NCI-H446 treated with DMSO at 0.1 percent for 48 hours (cell line): ENCODE measurements at places on chromosomes 12 and 14.

GRCh38 chr12:123269395-123269892 is 2.2 kb downstream of the CDK2AP1 start:
- peak; percentile 88 for DNase-seq

DNA sequence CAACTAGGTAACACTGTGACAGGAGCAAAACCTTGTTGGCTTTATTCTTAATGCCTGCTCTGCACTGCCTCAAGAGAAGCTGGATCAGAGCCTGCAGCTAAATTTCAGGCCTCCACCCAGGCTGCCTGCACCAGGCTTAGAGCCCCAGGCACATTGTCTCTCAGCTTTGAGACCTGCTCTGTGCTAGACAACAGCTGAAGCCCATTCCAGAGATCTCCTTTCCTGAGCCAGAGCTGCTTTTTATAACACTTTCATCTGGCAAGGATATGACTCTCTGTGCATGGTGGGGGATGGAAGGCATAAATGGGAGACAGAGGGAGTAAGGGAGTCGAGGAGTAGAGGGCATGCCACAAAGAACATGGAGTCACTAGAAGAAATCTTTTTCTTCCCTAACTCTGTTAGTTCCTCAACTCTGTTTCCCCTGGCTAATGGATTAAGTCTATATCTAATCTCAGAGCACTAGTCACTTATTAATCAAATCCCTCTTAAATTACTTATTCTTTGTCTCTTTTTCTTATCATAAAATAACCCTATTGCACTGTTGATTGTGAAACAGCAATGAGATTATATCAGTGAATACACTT is 27.1 kb upstream of the LUM start:
- DNase-seq: no peak

DNA sequence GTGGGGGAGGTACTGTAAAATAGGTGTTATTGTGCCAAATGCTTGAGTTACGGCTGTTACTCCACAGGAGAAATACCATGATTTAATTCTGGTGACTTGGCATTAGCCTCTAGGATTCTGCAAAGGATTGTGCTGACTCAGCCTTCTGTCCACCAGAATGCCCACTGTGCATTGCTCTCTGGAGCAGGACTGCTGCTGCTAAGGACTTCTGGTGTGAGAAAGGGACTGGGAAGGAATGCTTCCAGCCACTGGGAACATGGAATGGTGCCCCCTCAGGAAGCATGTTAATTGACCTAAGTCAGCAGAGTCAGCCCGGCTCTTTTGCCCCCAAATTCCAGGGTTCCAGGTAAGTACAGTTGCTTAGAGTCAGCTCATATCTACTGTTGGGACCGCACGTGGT is 32.9 kb downstream of the ZFHX2 start:
- DNase-seq: peak; percentile 3

DNA sequence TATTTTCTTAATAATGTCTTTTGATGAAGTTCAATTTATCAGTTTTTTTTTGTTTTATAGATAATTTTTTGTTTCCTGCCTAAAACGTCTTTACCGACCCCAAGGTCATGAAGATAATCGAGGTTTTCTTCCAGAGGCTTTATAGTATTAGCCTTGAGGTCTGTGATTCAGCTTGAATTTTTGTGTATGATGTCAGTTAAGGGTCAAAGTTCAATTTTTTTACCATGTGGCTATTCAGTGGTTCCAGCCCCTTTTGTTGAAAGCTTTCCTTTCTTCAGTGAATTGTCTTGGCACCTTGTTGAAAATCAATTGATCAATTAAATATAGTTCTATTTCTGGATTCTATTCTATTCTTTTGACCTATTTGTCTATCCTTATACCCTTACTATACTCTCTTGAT is 3.2 kb upstream of the MGST1 start:
- no peak for DNase-seq

GRCh38 chr14:21098892-21099595 is 589 bp upstream of the ZNF219 start:
- no peak for DNase-seq

DNA sequence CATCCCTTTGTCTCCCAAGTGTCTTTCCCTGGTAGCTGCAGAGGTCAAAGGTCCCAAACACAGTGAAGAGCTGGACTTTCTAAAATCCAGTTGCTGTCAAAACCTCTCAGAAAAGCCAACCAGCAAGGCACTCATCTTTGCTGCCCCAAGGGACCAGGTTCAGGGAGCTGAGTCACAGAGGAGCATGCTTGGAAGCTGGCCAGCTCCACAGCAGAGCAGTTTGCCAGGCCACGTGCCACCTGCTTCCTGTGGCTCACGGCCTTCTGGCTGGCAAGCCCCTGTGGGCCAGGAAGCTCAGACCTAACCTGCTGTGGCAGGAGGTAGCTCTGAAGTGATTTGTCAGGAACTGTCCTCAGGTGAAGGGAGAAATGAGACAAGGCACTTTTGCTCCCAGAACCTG is 3.6 kb downstream of the ISCU start:
- DNase-seq: peak; percentile 57

DNA sequence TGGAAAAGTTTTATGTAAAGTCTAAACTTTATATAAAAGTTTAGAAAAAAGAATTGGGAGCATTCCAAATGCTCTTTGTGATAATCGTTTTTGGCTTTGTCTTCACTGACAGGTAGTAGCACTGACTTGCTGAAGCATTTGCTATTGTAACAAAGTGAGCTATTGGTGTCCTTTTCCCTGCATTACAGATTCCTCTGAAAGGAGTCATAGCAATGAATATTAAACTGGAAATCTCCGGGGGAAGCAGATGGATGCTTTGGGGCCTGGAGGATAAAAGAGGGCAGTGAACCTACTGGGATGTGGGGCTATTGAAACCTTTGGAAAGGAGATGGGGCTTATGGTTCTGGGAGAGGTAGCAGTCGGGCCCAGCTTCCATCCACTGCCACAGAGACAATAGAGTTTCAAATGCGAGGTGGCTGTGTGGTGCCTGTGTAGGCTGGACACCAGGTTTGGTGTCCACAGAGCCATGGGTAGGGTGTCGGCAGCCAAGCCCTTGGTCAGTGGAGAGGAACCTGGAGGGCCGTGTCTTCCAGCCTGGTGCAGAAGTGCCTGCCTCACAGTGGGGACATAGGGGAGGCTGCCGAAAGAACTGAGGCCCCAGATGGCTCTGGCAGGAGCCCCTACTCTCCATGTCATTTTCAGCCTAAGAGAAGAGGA is 10.1 kb downstream of the GSG1 start:
- no peak for DNase-seq

DNA sequence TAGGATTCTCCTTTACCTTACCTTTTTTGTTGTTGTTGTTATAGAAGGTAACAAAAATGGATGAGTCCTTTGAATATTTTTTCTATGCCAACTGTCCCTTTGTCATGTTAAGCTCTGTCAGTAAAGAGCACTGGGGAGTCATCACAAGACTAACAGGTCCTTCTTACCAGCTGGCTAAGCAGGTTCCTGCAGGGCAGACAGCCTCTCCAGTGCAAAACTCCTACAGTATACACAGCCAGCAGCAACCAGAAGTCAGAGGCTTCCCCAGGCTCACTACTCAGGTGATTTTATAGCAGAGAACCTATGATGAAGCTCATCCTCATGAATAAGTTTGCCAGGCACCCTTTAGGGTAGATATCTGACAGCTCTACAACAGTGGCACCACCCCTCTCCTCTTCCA is 271.1 kb downstream of the RERGL start:
- no peak for DNase-seq

DNA sequence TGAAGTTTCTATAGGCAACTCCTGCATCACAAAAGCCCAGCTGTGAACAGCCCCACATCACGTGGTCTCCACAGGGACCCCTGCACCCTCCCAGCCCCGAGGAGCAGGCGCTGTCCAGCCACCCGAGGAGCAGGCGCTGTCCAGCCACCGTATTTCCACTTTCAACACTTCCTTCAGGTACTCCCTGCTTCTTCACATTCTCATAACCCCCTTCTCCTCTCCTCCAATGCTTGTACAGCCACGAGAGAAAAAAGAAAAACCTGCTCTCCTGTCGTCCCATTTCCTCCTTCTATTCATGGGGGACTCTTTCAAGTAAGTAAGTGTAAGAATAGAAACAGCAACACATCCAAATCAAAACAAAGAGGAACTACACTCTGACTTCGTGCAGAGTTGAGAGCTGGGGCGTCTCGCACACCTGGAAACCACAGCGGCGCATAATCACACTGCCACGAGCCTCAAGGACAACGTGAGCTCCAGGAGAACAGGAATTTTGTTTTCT is 11.9 kb downstream of the CDC42BPB start:
- DNase-seq: no peak

- no peak for DNase-seq
Observed at GRCh38 chr12:76554405-76555230, 5.0 kb downstream of the OSBPL8 start.

- DNase-seq: no peak
Observed at GRCh38 chr12:25977047-25977446, 18.6 kb downstream of the RASSF8 start.

DNA sequence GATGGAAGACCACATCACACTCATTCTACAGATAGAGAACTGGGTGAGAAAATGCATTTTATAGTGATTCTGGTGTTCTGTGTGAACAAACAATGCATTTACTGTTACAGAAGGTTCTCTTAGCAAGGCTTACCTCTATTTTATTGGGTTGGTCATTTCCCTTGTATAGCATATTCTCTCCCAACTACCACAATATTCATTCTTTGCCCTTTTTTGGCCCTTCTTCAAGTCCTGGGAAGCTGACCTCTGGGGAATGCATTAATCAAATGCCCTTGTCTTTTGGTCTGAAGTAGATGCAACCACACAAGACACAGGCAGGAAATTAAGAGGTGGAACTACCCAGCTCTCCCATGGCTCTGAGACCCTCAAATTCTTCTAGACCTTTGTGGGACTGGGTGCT is 19.5 kb downstream of the DCN start:
- DNase-seq: no peak

GRCh38 chr14:36320897-36321381 is 502 bp upstream of the MBIP start:
- DNase-seq: no peak

- DNase-seq: no peak
Observed at GRCh38 chr12:25113651-25114050, 81.3 kb downstream of the DNAI7 start.

GRCh38 chr12:117352883-117353282 is 8.5 kb downstream of the NOS1 start:
- no peak for DNase-seq
